Right ventricle myocardium inferior (tissue), 1 donor: ENCODE measurements at places on chromosomes 13 and 19. TPM values are rescaled to one million over a fixed set of nuclear protein-coding genes. Genes with fewer than 3 reads are reported as not detected.

GRCh38 chr13:60887711-60888110 is 490.7 kb downstream of the TDRD3 start:
- no peak for DNase-seq

- no peak for DNase-seq
Measured at GRCh38 chr13:68888832-68889231, 1218.8 kb upstream of the ATXN8OS start.

GRCh38 chr13:27660511-27660910 is 38.8 kb downstream of the POLR1D start:
- DNase-seq = no peak

DNA sequence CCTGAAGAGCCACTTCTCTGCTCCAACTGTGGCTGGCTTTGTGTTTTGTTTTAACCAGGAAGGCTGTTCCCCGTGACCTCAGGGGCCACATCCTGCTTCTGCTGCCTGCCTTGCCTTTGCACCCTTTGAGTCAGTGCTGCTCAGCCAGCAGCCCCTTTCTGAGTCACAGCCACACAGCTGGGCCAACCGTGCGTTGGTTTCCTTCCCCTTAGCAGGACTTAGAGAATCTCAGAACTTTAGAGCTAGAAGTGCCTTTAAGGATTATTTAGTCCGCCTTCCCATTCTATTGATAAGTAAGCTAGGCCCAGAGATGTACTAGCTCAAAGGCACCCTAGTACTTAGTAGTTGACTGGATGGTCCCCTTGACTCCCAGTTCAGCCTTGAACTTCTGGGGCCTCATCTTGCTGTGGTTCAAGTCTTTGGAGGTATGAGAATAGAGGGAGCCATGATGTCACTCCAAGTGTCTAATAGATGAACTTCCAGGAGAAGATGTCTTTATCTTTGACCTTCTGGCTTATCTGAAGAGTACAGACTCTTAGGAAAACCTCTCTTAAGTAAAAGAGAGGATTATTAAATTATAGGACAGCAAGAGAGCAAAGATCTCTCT is 8.0 kb downstream of the RGCC start:
- peak; percentile 76 for DNase-seq

GRCh38 chr19:33426621-33427361 is 53.3 kb downstream of the CEBPG start:
- DNase-seq = no peak

DNA sequence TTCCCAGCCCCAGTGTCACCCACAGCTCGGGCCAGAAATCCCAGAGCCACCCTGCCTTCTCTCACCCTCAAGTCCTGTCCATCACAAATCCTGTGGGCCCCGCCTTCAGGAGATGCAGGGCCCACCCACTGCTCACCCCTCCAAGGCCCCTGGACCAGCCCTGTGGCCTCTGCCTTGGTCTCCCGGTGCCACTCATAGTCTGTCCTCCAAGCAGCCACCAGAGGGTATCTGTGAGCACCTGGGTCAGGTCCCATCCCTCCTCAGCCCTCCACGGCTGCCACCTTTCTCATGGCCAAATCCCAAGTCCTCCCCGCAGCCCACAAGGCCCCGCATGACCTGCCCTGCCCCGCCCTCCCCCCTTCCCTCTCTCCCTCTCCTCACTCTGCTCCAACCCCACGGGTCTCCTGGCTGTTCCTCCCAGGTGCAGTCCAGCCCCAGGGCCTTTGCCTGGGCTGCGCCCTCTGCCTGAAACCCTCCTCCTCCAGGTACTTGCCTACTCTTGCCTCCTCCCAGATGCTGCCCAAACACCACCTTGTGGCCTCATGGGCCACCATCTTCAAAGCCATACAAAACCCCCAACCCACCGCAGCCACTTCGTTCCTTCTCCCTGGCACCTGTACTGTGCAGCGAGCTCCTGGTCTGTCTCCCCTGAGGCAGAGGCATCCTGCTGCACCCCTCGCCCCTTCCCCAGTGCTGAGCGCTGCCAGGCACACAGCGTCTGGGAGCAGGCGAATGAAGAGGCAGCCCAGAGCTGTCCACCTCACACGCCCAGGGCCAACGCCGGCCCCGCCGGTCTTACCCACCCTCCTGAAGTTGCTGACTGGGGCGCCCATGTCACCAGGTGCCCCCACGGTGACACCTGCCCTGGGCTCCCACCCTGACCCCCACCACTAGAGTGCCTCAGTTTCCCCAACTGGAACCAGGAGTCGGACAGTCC is 13.2 kb upstream of the UQCR11 start:
- DNase-seq = peak; percentile 48

DNA sequence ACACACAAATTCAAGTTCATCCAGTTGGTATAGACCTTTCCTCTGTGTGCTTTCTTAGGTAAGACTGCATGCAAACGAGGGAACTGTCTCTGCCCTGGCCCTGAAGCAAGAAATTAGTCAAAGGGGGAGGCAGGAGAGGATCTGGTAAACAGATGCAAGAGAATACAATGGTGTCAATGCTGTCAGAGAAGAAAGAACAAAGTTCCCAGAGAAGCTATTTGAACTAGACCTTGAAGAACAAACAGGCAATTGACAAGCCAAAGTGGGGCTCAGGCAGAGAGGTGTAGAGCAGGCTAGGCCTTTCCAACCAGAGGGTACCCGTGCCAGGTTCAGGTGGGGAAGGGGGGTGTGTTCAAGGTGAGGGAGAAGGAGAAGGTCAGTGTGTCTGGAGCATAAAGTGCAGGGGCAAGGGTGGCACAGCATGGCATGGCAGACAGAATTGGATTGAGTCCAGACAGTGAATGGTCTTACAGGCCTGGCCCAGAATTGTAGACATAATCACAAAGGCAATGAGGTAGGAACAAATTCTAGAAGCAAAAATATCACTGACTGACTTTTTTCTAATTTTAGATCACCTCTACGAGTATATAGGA is 95.0 kb upstream of the STARD13 start:
- no peak for DNase-seq

DNA sequence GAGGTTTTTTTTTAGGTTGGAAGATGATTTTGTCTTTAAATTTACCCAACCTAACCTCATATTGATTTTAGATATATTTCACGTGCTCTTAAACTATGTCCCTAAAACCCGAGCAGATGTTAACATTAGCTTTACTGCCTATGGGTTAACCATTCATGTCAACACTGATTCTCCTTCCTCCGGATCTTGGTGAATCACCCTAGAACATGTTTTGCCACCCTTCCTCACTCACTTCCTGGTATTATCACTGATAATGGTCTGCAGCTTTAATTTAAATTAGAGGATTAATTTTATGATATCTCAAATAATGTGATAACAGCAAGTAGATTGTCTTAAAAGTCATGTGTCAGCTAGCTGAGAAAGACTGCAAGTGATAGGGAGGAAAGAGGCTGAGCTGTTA is 31.9 kb downstream of the HTR2A start:
- DNase-seq = no peak

- peak; percentile 58 for DNase-seq
Measured at GRCh38 chr19:13077240-13077639, 25.4 kb downstream of the LYL1 start.

GRCh38 chr19:873084-873483 is 13.6 kb downstream of the CFD start:
- no peak for DNase-seq

Gene ZNF471
- total RNA-seq = 5.2 TPM

Gene SIGLEC8
- total RNA-seq = 0.08 TPM

- no peak for DNase-seq
Measured at GRCh38 chr13:106612688-106613087, 44.8 kb upstream of the ARGLU1 start.

Gene SHANK1
- total RNA-seq = 0.22 TPM

GRCh38 chr13:73258406-73258805 is 199.6 kb downstream of the KLF5 start:
- no peak for DNase-seq

- DNase-seq = no peak
Measured at GRCh38 chr13:46232281-46232680, 20.6 kb downstream of the LRRC63 start.

DNA sequence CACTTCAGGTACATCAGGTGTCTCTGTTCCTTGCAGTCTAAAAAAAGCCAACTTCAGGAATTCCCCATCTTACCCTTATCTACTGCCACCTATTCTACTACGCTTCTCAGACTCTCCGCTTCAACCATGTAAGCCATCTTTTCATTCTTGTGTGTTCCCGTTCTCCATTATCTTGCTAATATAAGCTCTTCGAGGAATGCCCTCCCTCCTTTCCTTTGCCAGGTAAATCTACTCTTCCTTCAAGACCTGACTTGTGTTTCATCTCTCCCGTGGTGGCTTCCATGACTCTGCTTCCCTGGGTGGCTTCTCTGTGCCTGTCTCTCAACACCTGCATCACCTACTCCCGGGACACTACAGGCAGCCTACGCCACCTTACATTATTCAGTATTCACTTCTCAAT is 42.3 kb upstream of the MEDAG start:
- no peak for DNase-seq

Gene KLF2
- total RNA-seq = 73.1 TPM

DNA sequence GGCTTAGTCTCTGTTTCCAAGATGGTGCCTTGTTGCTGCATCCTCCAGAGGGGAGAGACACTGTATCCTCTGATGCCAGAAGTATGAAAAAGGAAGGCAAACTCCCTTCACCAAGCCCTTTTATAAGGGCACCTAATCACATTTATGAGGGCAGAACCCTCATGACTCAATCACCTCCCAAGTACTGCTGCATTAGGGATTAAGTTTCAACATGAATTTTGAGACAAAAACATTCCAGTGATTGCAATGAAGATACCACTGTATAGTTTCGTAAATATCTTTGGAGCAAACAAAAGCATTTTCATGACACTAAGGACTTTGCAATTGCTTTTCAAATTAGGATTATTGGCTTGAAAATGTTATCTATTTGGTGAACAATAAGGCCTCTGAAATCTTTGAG is 63.8 kb downstream of the RNF17 start:
- no peak for DNase-seq

DNA sequence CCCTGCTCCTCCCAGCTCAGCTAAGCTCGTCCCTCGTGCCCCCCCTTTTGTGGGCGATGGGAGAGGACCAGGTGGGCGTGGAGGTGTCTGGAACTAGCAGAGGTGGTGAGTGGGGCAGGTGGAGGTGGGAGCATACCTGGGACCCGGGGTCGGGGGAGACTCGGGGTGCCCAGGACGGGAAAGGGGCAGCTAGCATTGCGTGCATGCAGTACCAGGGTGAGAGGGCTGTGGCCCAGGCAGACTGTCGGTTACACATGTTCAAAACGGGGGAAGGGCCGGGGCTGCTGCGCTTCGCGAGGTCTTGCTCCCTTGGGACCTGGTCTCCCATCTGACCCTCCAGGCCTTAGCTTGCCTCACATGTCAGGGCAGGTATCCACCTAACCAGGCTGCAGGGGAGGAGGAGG is 9.1 kb downstream of the TLE5 start:
- DNase-seq = peak; percentile 55

GRCh38 chr13:48532256-48532505 is 699 bp downstream of the RCBTB2 start:
- no peak for DNase-seq

- no peak for DNase-seq
Measured at GRCh38 chr19:43518051-43518450, 8.9 kb downstream of the ETHE1 start.

Gene OR7A5
- not detected for total RNA-seq

GRCh38 chr13:98766697-98767096 is 14.2 kb upstream of the SLC15A1 start:
- no peak for DNase-seq

- DNase-seq = no peak
Measured at GRCh38 chr19:610071-610800, 20.6 kb downstream of the HCN2 start.

Gene CCL25
- not detected for total RNA-seq

GRCh38 chr13:93409816-93410215 is 183.2 kb downstream of the GPC6 start:
- no peak for DNase-seq

- DNase-seq = peak; percentile 82
Measured at GRCh38 chr19:21568816-21569493, 63.6 kb downstream of the ZNF429 start.

- peak; percentile 91 for DNase-seq
Measured at GRCh38 chr19:40433391-40434216, 7.8 kb upstream of the SERTAD1 start.

Gene HS6ST3
- total RNA-seq = 1.4 TPM

Gene PLVAP
- 29.0 TPM for total RNA-seq

Gene IGSF23
- total RNA-seq = not detected

GRCh38 chr13:28100150-28101121 is at the start of gene FLT3:
TSS of gene FLT3 (minus strand) at chr13:28100576. CDS start at chr13:28100510, 66 bp downstream.
- peak; percentile 76 for DNase-seq

- peak; percentile 94 for DNase-seq
Measured at GRCh38 chr19:50427997-50428425, 4.7 kb upstream of the MYBPC2 start.

Gene ABCA7
- 7.7 TPM for total RNA-seq

Gene ZNF439
- 3.4 TPM for total RNA-seq

- DNase-seq = no peak
Measured at GRCh38 chr13:20446405-20446804, 79.3 kb downstream of the CRYL1 start.

DNA sequence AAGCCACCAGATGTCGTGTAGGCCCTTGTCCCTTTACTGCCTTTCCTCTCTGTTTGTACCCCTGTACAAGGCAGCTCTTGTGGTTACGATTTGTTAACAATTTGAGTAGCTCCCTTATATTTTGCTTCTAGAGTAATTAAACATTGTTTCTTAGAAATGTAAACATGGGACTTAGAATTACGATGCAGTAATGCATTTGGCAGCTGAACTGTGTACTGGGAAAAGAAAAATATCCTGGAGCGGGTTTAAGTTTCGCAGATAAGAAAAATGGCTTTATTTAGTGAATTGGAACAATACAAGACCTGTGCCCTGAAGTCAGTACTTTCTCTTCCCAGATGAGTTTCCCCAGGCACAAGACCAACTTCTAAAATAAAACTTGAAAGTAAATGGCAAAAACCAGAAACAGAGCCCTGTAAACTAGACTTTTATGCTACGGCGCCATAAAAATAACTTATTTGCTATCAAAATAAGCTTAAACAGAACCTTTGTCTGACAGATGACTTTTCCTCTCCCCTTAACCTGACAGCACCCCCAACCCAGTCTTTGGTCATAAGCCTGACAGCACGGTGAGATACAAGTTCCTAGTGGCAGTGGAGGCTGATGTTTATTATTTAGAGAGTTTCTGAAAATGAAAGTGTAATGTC is 63.0 kb downstream of the LRCH1 start:
- no peak for DNase-seq

Gene WDFY2
- 4.7 TPM for total RNA-seq

DNA sequence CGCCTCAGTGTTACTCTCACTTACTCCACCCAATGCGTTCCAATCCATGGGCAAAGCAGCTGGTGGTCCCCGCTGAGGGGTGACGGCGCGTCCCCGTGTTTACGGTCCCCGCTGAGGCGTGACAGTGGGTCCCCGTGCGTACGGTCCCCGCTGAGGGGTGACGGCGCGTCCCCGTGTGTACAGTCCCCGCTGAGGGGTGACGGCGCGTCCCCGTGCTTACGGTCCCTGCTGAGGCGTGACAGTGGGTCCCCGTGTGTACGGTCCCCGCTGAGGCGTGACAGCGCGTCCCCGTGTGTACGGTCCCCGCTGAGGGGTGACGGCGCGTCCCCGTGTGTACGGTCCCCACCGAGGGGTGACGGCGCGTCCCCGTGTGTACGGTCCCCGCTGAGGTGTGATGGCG is 19.5 kb downstream of the CFAP97D2 start:
- no peak for DNase-seq

GRCh38 chr13:40637643-40638042 is 28.8 kb downstream of the FOXO1 start:
- DNase-seq = no peak

- DNase-seq = no peak
Measured at GRCh38 chr19:31546205-31546960, 197.1 kb upstream of the TSHZ3 start.
